ENCODE measurements at places on chromosomes 13 and 19.
A peak's percentile ranks its signal among the peaks of the same experiment; 100 is the strongest.

- DNase-seq = no peak
Observed at GRCh38 chr13:112376050-112376681, at the start of gene SPACA7. Gene SPACA7, plus strand, starts transcription at chr13:112376355. Its CDS starts 31 bp downstream, at chr13:112376386.

DNA sequence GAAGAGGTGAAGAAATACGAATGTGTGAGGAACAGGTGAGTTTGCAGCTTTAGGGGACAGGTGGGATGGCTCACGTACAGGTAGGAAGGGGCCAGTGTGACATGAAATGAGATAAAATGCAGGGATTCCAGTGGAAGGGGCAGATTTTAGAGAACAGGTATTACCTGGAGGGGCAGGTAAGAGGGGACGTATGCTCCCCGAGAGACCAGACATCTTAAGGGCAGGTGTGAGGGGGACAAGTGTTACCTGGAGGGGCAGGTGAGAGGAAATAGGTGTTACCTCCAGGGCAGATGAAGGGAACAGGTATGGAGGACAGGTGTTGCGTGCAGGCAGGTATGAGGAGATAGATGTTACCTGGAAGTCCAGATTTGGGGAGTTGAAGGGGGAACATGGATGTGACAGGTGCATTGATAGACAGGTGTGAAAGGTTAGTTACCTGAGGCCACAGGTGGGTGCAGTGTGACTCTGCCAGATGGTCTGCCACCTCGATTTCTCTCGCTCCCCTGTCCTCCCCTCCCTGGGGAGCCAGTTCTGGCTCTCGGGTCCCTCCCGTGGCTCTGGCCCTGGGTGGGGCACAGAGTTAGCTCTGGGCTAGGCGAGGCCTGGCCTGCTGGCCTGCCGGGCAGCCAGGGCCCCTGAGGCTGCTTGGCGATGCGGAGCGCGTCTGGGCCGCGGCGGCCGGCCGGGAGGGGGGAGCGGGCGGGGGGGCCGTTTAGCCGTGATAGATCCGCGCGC is 2.1 kb downstream of the ERFL start:
- DNase-seq = no peak

- no peak for DNase-seq
Observed at GRCh38 chr13:25371158-25371874, 458 bp upstream of the ATP8A2 start.

- DNase-seq = no peak
Observed at GRCh38 chr19:49020931-49021895, 2.9 kb downstream of the CGB3 start.

- DNase-seq = no peak
Observed at GRCh38 chr13:97967226-97967625, 13.8 kb downstream of the IPO5 start.

- peak; percentile 85 for DNase-seq
Observed at GRCh38 chr19:28710278-28710677, 502.7 kb downstream of the UQCRFS1 start.

- no peak for DNase-seq
Observed at GRCh38 chr19:30017172-30017571, 75.1 kb downstream of the URI1 start.

DNA sequence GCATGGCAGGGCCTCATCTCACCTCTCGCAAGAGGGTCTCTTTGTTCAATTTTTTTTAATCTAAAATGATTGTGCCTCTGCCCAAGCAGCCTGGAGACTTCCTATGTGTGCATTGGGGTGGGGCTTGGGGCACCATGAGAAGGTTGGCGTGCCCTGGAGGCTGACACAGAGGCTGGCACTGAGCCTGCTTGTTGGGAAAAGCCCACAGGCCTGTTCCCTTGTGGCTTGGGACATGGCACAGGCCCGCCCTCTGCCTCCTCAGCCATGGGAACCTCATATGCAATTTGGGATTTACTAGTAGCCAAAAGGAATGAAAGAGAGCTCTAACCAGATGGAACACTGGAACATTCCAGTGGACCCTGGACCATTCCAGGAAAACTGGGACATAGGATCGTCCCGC is 8.0 kb downstream of the FXYD3 start:
- DNase-seq = peak; percentile 17

- no peak for DNase-seq
Observed at GRCh38 chr19:1206864-1207450, 1.4 kb downstream of the STK11 start.

GRCh38 chr19:4609878-4610511 is 29.3 kb upstream of the TNFAIP8L1 start:
- DNase-seq = no peak

- DNase-seq = peak; percentile 39
Observed at GRCh38 chr13:94318418-94318817, 161.1 kb downstream of the DCT start.

DNA sequence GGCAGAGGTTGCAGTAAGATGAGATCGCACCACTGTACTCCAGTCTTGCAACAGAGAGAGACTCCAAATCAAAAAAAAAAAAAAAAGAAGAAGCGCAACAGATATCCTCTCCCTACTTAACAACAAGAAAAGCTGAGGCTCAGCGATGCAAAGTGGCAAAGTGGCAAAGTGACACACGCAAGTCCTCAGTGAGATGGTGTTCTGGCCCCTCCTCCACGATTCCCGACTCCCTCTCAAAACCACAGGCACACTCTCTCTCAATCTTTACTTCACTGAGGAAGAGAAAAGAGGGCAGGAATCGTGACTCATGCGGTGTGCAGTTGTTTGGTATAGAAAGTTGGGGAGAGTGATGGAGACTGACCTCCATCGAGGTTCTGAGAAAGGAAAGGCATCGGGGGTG is 12.6 kb downstream of the FFAR2 start:
- no peak for DNase-seq

DNA sequence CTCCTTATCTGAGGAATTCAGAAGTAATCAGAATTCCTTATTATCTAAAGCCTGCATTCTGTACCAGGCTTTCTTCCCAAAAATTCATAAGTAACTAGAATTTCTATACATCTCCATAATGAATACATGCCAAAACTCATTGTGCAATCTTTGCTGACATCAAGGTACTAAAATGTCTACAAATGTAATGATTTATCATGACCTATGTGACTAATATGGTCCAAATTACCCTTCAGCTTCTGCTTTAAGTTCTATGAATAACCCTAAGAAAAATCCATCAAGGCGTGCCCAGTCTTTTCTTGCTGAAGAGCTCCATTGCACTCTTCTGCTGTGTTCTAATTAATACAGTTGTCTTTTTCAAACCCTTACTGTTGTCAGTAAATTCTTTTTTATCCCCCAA is 58.5 kb upstream of the SLITRK1 start:
- peak; percentile 30 for DNase-seq

DNA sequence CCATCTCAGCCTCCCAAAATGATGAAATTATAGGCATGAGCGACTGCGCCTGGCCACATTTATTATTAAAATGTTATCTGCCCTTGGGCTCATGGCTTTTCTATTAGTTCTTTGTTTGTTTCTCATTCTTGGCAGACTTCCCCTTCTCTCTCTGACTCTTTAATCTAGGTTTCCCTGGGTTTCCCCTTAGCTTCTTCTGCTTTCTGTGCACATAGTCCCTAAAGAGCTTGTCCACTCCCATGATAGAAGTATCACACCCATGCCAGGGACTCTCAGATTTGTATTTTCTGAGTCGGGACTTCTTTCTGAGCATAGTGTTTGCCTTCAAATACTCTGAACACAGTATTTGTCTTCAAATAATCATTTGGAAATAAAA is 38.6 kb upstream of the ITM2B start:
- no peak for DNase-seq

DNA sequence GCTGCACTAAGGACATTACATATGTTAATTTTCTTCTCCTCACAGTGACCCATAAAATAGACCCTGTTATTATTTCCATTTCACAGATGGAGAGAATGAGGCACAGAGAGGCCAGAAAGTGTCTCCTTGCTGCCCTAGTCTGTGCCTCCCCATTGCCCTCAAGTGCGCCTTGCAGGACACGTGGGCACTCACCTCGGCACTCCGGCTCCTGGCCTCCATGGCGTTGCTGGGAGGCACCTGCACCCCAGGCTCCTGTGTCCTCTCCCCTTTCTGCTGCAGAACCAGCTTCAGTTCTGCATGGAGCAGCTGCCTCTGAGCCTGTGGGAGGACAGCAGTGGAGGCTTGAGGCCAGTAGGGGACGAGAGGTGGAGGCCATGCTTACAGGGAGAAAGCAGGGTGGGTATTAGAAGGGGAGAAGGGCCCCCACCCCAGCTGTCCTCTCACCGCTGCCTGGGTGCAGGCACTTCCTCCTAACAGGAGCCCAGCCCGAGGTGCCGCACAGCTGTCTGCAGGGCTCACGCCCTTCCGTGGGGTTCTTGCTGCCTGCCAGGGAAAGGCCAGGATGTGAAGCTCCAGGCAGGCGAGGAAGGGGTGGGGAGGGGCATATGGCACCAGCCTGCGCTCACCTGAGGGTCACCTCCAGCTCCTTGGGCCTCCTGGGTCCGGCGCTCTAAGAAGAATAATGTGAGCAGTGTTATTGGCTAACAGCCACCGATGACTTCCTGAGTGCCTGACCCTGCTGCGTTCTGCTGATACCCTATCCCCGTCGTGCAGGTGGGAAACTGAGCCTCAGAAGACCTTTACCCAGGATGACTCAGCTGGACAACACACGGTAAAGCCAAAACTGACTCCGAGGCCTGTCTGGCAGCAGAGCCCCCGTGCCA is 5.2 kb downstream of the PRX start:
- no peak for DNase-seq

DNA sequence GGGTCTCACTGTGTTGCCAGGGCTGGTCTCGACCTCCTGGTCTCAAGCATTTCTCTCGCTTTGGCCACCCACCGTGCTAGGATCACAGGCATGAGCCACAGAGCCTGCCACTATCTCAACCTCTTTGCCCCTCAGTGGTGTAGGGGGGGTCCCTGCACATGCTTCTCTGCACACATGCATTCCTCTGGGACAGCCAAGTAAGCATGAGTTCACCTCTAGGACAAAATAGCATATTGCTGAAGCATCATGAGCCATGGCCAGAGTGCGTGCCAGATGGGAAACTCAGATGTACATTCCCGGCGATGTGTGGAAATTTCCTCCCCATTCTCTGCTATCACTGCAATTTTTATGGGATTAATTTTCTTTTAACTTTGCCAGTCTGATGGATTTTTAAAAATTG is 23.1 kb downstream of the CHAF1A start:
- peak; percentile 15 for DNase-seq

- no peak for DNase-seq
Observed at GRCh38 chr13:30440910-30441703, 18.8 kb downstream of the UBE2L5 start.

GRCh38 chr13:67935626-67936025 is 705.5 kb upstream of the PCDH9 start:
- DNase-seq = peak; percentile 27

- DNase-seq = no peak
Observed at GRCh38 chr13:87094646-87095045, 576.5 kb upstream of the SLITRK5 start.

- DNase-seq = no peak
Observed at GRCh38 chr13:112723771-112724170, 33.9 kb downstream of the ATP11A start.

GRCh38 chr19:6413721-6414643 is 10.6 kb downstream of the KHSRP start:
- no peak for DNase-seq

- DNase-seq = no peak
Observed at GRCh38 chr19:6161271-6161850, 25.9 kb downstream of the ACSBG2 start.

DNA sequence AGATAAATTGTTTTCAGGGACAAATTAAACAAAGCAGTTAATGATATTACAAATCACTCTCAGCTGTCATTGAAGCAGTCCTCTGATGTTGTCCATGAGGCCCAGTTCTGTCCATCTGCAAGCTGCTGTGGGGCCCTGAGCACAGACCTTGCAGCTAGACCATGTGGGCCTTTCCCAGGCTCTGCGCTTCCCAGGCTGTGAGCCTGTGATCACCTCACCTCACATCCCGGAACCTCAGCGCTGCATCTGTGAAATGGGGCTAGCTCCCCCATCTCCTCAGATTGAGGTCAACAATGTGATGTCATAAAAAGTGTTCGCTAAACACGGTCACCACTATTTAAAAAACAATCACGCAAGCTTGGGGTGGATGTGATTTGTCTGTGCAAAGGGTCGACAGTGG is 51.9 kb upstream of the UQCRFS1 start:
- DNase-seq = no peak

DNA sequence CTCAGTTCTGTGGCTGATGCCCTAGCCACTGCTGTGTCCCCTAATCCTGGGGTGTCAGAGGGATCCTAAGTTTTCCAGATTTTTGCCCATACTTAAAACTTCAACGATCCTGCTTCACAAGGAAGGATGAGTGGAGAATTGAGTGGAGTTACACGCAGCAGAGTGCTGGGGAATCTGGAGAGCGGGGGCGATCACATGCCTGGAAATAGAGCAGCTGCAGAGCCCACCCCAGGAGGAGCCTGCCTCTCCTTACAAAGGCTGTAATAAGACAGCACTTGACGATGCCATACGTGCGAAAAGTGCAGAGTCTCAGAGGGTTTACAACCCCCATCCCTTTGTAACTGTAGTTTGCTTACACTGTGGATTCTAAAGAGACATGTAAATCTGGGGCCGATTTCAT is 40.6 kb downstream of the SUGP2 start:
- DNase-seq = no peak

DNA sequence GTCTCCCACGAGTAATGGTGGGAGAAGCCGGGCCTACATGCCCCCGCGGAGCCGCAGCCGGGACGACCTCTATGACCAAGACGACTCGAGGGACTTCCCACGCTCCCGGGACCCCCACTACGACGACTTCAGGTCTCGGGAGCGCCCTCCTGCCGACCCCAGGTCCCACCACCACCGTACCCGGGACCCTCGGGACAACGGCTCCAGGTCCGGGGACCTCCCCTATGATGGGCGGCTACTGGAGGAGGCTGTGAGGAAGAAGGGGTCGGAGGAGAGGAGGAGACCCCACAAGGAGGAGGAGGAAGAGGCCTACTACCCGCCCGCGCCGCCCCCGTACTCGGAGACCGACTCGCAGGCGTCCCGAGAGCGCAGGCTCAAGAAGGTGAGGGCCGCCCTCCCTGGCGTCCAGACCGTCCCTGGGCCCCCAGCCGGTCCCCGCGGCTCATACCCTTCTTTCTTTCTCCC is 1.4 kb upstream of the USF2 start:
- DNase-seq = peak; percentile 73

DNA sequence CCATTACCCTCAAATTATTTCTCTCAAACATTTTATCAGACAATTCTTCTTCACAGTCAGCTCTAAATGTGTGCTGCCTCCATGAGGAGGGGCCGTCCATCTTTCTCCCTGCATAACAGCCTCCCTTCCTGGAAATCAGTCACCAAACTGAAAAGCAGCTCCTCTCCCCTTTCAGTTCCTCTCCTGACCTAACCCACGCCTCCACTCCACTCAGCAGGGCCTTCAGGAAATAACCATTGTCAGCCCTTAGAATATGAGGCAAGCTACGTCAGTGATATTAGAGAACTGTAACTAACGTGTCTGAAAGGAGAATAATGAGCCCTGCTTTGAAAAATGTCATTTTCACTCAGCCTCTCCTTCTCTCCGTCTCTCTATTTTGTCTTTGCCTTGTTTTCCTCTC is 116.2 kb downstream of the OLFM4 start:
- DNase-seq = no peak

- no peak for DNase-seq
Observed at GRCh38 chr13:113622791-113623490, 35.1 kb downstream of the ATP4B start.

DNA sequence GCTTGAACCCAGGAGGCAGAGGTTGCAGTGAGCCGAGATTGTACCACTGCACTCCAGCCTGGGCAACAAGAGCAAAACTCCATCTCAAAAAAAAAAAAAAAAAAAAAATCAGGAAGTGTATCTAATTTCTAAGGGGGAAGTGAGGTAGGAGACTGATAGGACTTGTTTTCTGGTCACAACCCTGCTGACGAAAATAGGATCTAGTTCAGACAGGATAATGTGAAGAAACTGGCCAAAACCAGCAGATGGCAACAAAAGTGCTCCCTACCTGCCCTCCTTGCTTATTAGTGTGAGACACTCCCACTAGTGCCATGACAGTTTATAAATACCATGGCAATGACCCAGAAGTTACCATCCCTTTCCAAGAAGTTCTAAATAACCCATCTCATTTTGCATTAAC is 36.0 kb upstream of the KPNA3 start:
- no peak for DNase-seq

All from adipocyte (in vitro differentiated cells).